NCI-H187 treated with DMSO at 0.1 percent for 48 hours (cell line): ENCODE measurements at places on chromosomes 7 and 10.
A peak's percentile ranks its signal among the peaks of the same experiment; 100 is the strongest.

DNA sequence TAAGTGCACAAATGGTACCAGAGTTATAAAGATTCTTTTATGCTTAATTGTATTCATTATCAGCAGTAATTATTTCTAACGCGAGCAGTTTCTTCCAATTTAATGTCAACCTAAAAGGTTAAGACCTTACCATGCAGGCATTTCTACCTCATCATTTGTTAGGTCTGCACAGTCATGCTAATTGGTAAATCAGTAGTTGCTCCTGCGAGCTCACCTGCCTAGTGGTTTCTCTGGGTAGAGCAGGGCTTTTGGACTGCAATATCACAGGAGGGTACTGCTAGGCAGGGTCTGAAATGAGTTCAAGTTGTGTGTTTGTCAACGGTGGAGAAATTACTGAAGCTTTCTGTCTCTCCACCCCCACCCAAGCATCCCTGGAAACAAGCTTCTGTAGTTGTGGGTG lies 558.5 kb upstream of the MGMT start:
- no peak for DNase-seq

- DNase-seq, result no peak
These were observed 120.1 kb upstream of the ZMIZ1 start for GRCh38 chr10:78948621-78949030.

DNA sequence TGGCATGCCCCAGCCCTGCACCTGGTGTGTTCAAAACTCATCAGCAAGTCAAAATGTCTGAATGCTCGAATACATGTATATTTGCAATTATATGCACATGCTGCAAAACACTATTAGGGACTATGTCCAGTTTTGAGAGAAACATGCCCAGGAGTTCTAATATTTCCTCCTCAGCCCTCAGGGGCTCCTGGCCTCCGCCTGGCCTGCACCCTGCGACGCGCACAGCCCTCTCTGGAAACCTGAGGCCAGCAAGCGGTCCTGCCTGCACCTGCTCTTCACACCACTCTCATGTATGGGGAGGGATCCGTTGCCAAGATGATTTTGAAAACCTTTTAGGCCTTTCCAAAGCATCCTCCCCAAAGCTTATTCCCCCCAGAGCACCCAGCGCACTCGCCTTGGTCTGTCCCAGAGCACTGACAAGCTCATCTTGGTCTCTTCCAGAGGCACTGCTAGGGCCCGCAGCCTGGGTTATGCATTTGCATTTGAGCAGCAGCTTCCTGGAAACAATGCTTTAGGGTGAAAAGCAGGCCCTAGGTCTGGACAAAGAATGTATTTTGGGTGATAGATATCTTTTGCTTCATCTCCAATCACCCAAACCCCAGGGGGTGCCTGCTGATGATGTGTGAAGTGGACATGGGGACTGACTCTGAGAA lies 22.6 kb upstream of the CNPY1 start:
- DNase-seq, result no peak

- DNase-seq, result no peak
These were observed 22.5 kb downstream of the EPHB4 start for GRCh38 chr7:100804681-100805431.

- no peak for DNase-seq
These were observed 67.2 kb downstream of the FAM107B start for GRCh38 chr10:14707481-14707880.

DNA sequence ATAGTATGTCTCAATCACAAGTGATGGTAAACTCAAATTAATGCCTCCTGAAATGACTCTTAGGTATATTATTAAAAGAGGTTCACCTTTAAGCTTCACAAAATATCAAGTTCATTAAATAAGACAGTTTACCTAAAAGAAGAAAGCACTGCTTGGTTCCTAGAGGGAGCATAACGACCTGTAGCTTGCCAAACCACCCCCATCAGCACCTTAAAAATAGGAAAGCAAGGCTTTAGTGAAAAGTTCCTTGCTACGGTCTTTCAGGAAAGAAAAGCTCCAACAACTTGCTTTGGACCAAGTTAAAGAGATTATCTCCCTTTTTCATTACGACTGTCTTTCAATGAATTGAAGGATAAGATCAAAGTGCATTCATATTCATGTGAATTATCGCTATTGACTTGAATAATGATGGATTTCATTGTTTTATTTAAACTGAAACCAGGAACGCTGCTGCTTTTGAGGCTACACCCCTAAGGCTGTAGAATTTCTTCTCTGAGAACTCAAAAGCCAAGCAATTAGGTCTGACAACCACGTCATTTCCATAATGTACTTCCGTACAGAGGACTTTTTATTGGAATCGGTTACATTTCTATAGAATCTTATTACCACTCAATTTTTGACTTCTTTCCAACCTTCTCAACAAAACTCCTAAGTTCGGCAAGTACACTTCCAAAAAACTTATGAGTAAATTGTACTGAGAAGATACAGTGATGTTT lies 7.0 kb upstream of the SPAG6 start:
- DNase-seq, result no peak

DNA sequence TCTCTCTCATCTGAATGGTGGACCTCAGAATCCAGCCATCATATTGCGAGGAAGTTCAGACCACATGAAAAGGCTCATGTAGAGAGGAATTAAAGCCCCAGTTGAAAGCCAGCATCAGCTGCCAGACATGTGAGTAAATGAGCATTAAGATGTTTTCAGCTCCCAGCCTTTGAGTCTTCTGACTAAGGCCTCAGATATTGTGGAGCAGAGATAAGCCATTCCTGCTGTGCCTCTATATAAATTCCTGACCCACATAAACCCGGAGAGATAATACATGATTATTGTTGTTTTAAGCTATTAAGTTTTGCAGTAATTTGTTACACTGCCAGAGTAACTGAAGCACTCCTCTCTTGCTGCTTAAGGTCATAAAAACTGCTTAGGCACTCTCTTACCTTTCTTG lies 14.6 kb downstream of the FAM149B1 start:
- no peak for DNase-seq

- no peak for DNase-seq
These were observed 37.0 kb upstream of the CASD1 start for GRCh38 chr7:94472608-94473007.

- peak; percentile 73 for DNase-seq
These were observed 22.8 kb downstream of the GNA12 start for GRCh38 chr7:2821161-2821841.

GRCh38 chr10:100339236-100339635 lies 7.8 kb upstream of the SCD start:
- no peak for DNase-seq

DNA sequence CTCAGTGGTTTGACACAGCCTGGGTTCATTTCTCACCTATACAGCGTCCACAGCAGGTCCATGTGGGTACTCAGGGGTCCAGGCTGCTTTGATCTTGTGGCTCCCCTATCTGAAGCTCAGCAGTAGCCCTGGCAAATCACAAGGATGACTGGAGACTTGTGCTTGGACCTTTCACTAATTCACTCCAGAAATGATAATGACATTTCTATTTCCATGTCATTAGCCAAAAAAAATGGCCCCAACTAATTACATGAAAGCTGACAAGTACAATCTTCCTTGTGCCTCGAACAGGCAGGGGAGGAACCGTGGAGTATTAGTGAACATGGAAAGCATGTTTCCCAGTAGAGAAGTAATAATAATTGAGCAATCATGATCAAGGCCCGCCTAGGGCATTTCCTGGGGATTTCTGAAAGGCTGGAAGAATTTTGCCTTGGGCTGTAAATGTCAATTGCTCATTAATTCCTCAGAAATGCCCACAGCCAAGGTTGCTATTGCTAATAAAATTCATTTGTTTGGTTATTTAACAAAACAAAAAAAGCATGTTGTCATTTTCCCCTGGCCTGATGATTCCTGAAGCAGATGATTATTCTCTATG lies 586.1 kb downstream of the SDK1 start:
- DNase-seq, result no peak

GRCh38 chr7:119783799-119784198 lies 489.2 kb upstream of the KCND2 start:
- DNase-seq, result no peak

DNA sequence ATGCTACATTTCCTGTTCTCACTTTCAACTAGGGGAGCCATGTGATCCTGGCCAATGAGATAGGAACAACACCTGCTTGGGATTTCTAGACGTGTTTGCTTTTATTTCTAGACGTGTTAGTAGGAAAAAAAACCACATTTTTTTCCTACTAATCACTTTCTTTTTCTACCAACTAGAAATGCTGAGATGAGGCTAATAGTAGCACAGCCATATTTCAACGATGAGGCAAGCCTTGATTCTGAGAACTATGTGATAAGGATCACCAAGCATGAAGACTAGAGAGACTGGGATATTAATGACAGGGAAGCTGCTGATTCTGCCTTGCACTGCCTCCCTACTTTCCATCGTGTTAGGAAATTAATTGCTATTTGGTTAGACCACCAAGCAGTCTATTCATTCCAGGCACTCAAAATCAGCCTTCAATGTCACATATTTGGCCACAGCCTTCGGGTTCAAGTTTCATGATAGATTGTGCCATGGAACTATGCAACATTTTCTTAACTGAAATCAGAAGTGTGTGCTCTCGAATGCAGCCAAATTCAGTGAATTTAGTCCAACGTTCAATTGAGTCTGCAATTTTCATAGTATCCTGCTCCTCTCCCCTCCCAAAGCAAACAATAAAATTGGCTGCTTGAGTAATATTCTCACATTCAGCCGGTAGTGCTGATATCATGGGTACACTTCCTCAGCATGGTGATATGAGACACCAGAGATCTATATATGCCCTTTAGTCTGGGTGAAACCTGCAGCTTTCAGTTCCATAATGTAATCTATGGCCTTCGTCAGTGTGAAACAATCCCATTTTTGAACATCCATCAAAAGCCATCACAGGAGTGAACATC lies 98.1 kb downstream of the GPR37 start:
- DNase-seq, result no peak

DNA sequence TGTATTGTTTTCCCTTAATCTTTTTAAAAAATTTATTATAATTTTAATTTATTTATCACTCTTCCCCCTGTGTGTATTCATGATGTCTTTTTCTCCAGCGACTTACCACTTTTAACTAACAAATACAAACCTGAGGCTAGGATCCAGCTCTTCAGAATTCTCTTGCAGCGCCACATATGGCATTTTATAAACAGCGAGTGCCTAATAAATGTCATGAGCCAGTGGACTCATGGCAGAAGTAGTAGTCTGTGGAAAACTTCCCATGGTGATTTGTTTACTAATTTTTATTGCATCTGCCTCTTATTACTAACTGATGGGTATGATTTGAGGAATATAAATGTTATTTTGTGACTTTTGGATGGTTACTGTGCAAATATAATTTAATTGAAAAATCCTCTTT lies 102.9 kb downstream of the EXOC4 start:
- no peak for DNase-seq

DNA sequence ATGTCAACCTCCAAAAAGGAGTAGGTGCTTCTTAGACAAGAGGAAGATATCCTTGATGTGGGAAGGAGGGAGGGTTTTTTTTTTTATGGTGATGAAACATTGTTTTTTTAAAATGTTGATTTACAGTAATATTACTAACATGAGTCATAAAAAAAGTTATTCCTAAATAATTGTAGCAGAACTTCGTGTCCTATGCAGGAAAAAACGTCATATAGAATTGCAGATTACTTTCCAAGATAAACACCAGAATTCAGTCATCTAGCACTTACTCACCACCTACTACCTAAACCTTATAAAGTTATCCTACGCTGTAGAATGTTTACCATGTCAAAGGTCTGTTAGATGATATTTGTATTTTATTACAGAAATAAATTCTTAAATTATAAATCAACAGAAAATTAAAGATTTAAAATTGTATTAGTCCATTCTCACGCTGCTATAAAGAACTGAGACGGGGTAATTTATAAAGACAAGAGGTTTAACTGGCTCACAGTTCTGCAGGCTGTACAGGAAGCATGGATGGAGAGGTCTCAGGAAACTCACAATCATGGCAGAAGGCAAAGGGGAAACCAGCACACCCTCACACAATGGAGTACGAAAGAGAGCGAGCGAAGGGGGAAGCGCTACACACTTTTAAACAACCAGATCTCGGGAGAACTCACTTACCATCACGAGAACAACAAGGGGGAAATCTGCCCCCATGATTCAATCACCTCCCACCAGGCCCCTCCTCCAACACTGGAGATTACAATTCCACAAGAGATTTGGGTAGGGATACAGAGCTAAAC lies 105.2 kb upstream of the NEBL start:
- DNase-seq, result no peak

GRCh38 chr7:98956469-98956868 lies 78.1 kb downstream of the TRRAP start:
- DNase-seq, result no peak

- DNase-seq, result no peak
These were observed 5.1 kb downstream of the MSRB2 start for GRCh38 chr10:23100331-23101030.

DNA sequence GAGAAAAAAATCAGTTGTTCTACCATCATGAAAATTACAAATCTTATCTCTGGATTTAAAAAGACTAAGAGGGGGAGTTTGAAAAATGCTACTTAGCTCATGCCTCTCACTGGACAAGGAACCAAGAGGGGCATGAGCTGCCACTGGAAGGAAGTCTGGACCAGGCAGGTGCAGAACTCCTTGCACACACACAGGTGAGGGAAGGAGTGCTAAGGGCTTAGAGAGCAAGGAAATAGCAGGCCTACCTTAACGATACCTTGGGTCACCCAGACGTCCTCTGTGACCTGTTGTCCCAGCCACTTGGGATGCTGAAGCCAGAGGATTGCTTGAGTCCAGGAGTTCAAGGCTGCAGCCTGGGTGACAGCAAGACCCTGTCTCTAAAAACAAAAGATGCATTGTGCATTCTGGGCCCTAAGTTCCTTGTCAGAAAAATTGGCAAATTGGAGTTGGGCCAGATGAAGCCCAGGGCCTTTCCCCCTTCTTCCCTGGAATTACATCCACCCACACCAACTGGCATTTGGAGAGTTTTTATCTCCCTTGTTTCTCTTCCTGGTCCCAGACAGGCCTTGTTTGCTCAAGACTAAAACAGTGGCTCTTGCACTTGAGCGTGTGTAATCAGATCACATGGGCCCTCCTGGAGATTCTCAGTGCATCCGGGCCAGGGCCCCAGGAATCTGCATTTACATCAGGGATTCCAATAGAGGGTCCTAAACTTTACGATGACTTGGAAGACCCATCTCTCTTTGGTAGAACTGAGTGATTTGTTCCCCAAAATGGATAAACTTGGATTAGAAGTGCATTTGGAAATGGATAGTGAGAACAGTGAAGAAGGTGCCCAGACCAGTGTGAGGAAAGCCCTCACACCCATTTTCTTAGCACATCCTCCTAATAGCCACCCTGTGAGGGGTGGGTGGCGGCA lies 3.0 kb downstream of the DDIT4 start:
- no peak for DNase-seq

GRCh38 chr7:118183428-118183785 lies 557 bp upstream of the LSM8 start:
- DNase-seq, result no peak

- DNase-seq, result no peak
These were observed 192.7 kb downstream of the PTPRN2 start for GRCh38 chr7:158394936-158395335.
